ENCODE measurements at places on chromosomes 5 and 9.

DNA sequence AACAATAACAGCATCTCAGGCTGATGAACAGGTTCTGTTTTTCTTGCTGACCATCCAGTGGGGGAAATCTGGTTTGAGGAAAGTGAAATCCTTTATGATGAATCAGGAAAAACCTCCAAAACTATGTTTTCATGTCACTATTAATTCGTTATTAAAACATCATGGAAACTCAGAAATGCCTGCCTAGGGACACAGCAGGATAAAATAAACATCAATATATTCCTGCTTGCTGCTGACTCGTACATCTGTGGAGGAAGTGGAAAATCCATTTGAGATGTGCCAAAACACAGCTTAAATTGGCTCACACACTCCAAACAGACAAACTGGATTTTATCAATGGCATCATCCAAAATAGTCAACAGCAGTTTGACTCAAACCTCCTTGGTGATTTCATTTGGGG lies 53.0 kb downstream of the TEK start:
- DNase-seq: no peak

- DNase-seq: no peak
These were observed 9.8 kb upstream of the NACC2 start for GRCh38 chr9:136104916-136105315.

GRCh38 chr5:68287976-68288706 lies 72.6 kb downstream of the PIK3R1 start:
- DNase-seq: no peak

DNA sequence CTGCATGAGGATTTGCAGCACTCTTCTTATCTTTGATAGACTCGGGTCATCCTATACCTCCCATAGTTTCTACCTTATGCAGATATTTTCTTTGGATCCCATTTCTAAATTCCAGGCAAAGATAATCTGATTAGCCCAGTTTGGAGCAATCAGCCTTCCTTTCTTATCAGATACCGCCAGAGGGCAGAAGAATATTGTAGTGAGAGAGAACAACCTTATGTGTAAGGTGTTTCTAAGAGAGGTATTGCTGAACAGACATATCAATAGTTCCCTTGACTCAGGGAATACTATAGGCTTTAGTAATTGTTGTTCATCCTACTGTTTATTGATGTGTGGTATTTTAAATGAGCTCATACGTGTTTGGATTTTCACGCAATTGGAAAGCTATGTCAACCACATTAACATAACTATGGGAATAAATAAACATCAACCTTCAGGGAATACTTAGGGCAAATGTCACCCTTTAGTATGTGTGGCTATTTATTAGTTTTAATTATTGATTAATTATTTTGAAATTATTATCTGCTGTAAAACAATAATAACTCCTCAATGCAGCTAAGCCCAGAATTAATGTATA lies 1435.2 kb upstream of the CDH9 start:
- DNase-seq: no peak

- no peak for DNase-seq
These were observed 115.6 kb upstream of the ADAMTSL1 start for GRCh38 chr9:18358325-18358724.

DNA sequence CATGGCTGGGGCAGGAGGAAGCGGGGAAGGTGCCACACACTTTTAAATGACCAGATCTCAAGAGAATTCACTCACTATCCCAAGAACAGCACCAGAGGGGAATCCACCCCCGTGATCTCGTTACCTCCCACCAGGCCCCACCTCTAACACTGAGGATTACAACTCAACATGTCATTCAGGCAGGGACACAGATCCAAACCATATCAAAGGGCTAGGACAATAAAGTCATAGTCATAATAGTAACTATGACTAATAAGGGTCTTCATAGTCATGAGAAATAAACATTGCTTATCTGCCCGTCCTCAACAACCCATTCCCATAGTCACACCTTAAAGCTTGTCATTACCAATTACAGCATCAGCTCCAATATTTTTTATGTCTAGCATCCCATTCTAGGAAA lies 65.3 kb upstream of the SMC2 start:
- no peak for DNase-seq

- DNase-seq: no peak
These were observed 23.8 kb upstream of the ALDH1B1 start for GRCh38 chr9:38368731-38369130.

GRCh38 chr5:77776554-77777206 lies 541 bp upstream of the TBCA start:
- DNase-seq: no peak

- peak; percentile 30 for DNase-seq
These were observed 27.1 kb downstream of the RFX3 start for GRCh38 chr9:3498691-3499090.

DNA sequence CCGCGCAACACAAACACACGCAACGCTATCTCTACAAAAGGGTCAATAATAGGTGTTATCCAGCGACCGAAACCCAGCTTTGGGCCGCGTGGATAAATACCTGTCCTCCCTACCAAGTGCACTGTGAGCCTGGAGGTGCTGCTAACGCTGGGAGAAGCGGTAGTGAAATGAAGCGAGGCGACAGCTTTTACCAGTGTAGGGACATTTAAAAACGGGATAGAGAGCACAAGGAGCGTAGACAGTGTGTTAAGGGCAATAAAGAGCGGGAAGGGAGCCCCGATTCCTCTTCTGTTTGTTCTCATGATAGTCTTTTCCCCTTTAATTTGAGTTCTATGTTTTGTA lies 421 bp upstream of the DEPDC1B start:
- no peak for DNase-seq

- no peak for DNase-seq
These were observed 23.0 kb downstream of the SLC28A3 start for GRCh38 chr9:84317563-84317962.

- no peak for DNase-seq
These were observed 122.0 kb downstream of the DRD1 start for GRCh38 chr5:175321927-175322532.

GRCh38 chr9:93575796-93576257 lies 557 bp upstream of the PHF2 start:
- DNase-seq: no peak

DNA sequence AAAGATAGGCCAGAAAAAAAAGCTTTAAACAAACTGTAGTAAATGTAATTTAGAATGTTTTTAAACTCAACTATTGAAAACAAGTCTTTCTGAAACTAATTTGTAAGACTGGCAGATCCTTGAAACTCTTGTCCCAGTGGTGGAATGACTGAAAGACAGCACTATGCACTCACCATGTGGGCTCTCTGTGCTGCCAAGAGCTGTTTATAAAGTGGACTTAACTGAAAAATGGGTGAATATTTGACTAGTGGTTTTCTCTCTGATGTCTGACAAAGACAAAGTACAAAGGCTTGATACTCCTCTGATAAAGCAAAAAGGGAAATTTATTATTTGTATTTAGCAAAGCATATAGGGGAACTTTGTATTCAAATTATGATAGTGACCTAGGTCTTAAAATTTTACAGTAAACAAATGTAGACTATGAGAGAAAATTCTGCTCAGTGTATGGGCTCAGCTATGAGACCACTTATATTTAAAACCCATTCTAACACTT lies 635.4 kb downstream of the NR2F1-AS1 start:
- no peak for DNase-seq

- no peak for DNase-seq
These were observed 525 bp downstream of the SRP19 start for GRCh38 chr5:112861638-112861985.

DNA sequence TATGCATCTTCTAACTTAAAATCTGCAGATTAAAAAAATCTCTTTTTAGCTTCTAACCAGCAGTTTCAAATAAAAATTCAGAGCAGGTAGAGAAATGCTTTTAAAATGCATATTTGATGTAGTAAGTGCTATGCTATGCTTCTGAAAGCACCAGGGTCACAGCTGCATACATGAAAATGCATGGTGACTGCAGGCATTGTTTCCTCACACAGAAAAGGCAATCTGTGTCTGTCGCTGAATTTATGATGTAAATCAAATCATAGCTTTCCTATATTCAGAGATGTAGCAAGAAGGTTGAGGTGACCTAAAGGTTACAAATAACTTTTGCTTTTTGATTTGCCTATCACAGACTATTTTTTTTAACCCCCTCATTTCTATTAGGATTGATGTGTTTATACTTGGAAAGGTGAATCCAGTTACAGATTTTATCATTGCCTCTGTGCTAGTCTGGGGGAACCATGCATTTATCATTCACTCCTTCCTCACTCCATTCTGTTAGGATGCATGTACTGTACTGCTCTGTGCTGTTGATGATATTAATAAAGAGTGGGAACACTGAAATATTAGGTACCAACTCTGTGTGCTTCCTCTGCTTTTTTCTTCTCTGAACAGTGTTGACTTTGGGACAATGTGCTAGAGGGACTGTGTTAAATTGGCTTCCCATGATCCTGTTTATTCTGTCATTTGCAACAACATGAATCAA lies 65.6 kb downstream of the FOCAD start:
- no peak for DNase-seq

- no peak for DNase-seq
These were observed 307.2 kb downstream of the MTRR start for GRCh38 chr5:8176101-8176693.

GRCh38 chr5:98638701-98639100 lies 134.8 kb upstream of the RGMB start:
- no peak for DNase-seq

- no peak for DNase-seq
These were observed 31.1 kb upstream of the FRMD3 start for GRCh38 chr9:83569326-83569725.

DNA sequence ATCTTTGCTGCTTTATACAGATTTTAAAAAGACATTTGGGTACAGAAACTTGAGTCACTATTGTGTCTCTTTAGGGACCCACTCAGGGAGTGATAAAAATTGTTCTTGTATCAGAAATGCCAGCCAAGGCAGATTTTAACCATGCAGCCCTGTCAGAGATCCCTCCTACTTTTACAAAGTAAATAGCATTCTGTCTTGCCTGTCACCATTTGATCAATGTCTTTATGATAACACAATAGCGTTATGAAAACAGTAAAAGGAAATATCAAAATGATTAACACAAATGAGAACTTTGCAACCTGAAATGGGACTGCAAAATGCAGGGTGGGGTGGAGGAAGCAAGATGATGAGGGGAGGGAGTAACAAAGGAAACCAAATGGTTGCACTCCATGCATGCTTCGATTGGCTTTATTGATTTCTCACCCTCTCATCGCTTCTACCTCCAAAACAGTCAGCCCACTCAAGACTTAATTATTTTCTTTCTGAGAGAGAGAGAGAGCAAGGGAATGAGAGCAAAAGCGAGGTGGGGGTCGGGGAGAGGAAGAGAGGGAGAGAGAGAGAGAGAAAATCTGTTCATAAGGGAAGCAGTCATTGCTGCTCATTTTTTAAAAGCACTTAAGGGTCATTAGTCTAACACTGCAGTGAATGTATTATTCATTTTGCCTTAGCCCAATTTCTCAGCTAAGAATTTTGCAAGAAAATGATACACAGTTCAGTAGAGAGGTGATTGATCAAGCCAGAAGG lies 576.5 kb downstream of the CSNK1G3 start:
- DNase-seq: no peak

GRCh38 chr9:114282926-114283325 lies 40.0 kb upstream of the ORM1 start:
- DNase-seq: no peak

DNA sequence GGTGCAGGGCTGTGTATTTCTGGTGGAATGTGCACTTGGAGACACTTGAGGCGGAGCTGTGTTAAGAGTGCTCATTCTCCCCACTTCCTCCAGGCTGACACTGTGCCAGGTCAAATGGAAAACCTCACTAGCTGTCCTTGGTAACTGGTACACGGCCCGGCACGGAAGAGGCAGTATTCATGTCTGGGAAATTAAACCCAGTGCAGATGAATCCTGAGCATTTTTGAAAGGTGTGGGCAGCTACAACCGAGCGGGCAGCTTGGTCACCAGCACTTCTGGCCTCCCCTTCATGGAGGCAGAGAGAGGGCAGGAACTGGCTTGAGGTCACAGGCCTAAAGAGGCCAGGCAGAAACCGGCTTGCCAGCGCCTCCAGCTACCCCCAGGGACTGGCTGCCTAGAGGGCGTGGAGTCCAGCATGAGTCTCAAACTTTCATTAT lies 1.6 kb downstream of the CLPTM1L start:
- DNase-seq: no peak

DNA sequence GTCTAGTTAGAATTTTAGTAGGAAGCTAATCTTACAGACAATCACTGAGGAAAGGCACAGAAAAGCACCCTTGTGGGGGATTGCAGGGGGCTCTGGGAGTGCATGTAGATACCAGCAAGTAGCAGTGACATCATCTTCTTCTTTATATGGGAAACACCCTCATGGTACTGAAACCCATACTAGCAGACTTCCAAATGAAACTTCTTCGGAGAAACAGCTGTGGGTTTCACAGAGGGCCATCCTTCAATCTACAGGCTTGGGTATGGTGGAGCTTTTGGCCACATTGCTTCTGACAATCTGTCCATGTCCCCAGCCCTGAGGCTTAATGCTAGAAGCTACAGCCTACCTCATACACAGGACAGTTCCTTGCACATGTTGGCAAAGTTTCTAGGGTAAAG lies 165.2 kb upstream of the NFIB start:
- DNase-seq: no peak

GRCh38 chr9:100324594-100325200 lies 28.0 kb downstream of the TEX10 start:
- no peak for DNase-seq

DNA sequence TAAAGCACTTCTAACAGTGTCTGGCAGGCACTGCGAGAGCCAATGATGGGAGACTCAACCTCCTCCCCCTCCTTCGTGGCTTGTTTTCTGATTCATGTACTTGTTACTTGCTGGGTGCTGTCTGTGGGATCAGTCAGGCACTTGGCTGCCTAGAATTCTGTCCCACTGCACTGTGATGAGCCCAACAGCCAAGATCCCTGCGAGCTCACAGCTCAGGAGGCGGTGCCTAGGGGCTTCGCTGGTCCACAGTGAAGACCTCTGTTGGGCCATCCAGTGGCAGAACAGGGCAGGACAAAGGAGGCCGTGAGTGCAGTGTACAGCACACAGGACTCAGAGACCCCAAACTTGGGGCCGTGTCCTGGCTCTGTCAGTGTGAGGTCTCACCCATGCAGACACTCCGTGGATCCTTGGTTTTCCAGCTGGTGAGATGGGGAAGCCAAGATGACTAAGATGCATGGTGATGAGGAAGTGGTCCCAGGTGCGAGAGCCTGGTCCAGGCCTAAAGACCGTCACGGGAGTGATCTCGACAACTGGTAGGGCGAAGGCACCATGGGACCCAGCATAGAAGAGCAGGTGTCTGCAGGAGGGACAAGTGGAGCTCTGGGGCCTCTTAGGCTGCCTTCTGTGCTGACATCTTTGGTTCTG lies 19.5 kb downstream of the MYMK start:
- DNase-seq: no peak

DNA sequence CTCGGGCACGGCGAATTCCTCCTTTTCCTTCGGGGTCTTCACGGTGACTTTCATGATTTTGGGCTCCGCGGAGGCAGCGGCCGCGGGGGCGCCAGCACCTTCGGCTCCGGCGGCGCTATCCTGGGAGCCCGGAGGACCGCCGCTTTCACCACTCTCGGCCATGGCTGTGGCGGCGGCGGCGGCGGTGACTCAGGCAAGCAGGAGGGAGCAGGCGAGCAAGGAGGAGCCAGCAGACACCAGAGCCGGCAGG lies 315 bp downstream of the UBQLN1 start:
- DNase-seq: no peak

GRCh38 chr9:137311986-137312851 lies 10.1 kb upstream of the NRARP start:
- DNase-seq: no peak

- DNase-seq: no peak
These were observed 287.8 kb upstream of the ISL1 start for GRCh38 chr5:51095486-51095885.

Data from NCI-H1417 treated with DMSO at 0.1 percent for 48 hours (cell line).